Psoas muscle (tissue), 8 donors: ENCODE measurements at places on chromosomes 12 and 14. TPM values are rescaled to one million over a fixed set of nuclear protein-coding genes. Genes with fewer than 3 reads are reported as not detected.

DNA sequence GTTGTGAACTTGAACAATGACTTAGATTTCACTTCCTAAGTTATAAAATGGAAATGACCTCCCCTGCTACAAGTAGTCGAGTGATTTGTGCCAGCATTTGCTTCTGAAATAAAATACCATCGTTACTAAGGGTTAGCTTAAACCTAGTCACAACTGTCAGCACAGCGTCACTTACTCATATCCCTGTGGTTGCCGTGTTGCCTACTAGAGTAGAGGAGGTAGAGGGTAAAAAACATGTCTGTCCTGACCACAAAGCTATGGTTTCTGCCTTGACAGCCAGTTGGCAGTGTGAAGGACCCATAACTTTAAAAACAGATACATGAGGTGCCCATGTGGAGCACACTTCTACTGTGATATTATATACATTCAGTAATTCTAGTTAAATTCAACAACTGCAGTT is 234.2 kb upstream of the RGS6 start:
- no peak for DNase-seq

OVCH1 gene
- polyA plus RNA-seq = 0.04 TPM

NPFF gene
- polyA plus RNA-seq = not detected

TOMM20L gene
- polyA plus RNA-seq = not detected

- no peak for DNase-seq
Measured at GRCh38 chr14:65115615-65116014, 13.3 kb upstream of the MAX start.

- no peak for DNase-seq
Measured at GRCh38 chr12:2544230-2544629, 250.5 kb upstream of the FKBP4 start.

DNA sequence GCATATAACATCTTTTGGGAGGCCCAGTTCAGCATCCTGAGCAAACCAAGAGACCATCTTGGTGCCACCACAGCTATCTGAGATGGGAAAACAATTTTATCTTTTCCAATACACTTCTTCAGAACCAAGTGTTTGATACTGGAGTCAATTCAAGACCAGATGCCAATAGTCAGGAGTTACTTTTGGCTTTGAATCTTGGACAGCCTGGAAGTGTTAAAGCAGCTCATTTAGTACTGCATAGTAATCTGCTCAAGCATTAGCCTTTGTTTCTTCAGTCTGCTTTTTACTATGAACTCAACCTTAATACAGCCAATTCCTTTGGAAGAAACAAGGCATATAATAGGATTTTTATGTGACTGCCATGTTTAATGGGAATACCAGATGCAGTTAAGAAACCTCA is 81.9 kb upstream of the TSPAN8 start:
- no peak for DNase-seq

BRI3BP gene
- polyA plus RNA-seq = 2.8 TPM

DNA sequence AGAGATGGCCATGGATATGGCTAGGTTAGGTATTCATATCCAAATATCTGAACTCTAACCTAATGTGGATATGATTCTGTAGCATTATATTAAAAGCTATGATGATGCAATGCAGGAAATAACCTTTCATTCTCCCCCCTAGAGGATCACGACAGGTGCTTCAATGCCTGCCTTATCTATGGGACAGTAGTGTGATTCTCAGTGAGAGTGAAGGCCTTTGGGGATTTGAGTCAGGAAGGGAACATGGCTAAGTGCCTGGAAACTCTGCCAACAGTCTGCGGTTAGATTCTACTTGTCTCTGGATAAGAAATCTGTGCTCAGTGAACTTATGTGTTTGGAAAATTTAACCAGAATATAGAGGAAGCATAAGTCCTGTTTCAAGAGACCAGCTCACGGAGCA is 81.8 kb downstream of the SLC38A1 start:
- DNase-seq = no peak

FAM90A1 gene
- not detected for polyA plus RNA-seq

DNA sequence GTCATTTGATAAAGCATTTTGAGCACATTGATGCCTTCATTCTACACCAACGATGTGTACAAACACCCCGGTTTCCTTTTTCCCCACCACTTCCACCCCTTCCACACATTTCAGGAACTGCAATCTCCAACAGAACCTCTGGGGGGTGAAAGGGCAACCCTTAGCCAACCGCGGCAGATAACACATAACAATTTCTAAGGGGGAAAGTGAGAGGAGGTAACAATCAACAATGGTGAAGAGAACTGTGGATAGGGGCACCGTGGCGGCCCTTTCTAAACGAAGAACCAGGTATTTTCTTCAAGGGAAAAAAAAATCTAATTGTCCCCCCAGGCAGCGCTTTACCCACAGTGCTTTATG is 1.1 kb downstream of the KITLG start:
- DNase-seq = peak; percentile 43

DNA sequence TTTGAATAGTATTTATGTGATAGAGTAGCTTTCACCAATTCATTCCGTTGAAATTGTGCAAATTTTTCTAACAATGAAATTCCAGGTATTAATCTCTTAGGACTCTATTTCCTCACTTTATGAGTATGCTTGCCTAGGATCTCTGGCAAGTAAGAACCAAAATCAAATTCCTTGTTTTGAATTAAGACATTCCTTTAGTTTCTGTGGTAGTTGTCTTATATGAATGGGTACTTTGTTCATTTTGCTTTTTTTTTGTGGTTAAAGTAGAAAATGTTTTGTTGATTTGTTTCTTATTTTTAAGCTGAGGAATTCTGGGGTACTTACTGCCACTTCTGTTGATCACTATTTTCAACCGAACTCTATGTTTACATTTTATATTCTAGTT is 59.8 kb downstream of the KITLG start:
- DNase-seq = no peak

GRCh38 chr14:105388110-105388951 is 10.0 kb upstream of the TEX22 start:
- DNase-seq = no peak

GPR162 gene
- polyA plus RNA-seq = 0.60 TPM

DNA sequence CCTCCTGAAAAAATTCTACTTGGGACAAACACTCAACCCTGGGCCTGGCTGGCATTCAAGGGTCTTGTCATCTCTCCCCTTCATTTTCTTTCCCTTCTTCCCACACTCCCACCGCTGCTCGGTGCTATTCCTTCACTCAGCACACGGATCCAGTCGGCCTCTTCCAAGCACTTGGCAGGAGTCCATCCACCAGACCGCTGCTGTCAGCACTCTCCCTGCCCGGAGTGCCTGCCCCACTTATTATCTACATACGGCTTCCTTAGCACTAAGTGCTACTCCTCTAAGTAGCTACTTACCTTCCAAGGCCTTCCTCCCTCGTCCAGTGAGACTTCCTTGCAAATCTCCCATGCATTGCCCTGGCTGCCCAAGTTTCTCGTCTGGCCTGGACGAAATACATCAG is 29.8 kb downstream of the CALM1 start:
- DNase-seq = no peak

DNA sequence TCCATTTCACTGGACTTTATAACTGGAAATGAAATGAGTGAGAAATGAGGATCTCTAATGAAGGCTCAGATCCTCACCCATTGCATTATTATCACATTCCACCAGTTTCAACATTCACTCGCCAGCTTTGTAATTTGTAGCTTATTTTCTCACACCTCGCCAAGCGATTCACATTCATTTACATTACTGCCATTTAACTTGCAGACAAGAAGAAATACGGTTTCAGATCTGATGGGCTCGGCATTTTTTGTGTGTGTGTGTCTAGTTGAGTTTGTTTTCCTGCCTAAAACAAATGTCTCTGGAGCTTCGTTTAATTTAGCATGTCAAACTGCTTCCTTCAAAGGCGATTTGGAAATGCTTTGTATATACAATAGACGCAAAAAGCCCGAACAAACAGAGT is 132.2 kb downstream of the FLRT2 start:
- DNase-seq = no peak

CDKN3 gene
- polyA plus RNA-seq = 6.0 TPM

- no peak for DNase-seq
Measured at GRCh38 chr12:105233041-105233905, 2.7 kb downstream of the APPL2 start.

FGF23 gene
- not detected for polyA plus RNA-seq

- no peak for DNase-seq
Measured at GRCh38 chr14:75877292-75877691, 104.5 kb downstream of the TGFB3 start.

GRCh38 chr14:75236467-75236866 is 42.2 kb upstream of the FOS start:
- no peak for DNase-seq

TSPAN8 gene
- polyA plus RNA-seq = 63.1 TPM

- no peak for DNase-seq
Measured at GRCh38 chr12:106910202-106910601, 45.5 kb upstream of the TMEM263 start.

TEAD4 gene
- polyA plus RNA-seq = 71.2 TPM

GRCh38 chr12:47767216-47767724 is 5.8 kb upstream of the SLC48A1 start:
- peak; percentile 64 for DNase-seq

- DNase-seq = no peak
Measured at GRCh38 chr12:32305163-32305562, 94.2 kb upstream of the FGD4 start.

CLEC4C gene
- not detected for polyA plus RNA-seq

DNA sequence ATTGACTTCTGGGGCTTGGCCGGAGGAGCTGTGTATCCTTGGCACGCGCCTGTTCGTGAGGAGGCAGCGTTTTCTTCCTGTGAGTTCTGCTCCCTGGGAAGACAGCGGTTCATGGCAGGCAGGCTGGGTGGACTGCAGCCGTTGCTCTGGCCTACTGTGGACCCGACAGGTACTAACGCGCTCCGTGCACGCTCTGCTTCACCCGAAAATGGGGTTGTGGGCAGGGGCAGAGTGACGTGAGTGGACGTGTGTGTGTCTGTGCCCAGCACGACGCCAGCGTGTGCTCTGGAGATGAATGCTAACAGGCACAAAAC is 179.1 kb downstream of the KIF26A start:
- DNase-seq = no peak

GRCh38 chr12:69639400-69640016 is 28.8 kb upstream of the LRRC10 start:
- DNase-seq = peak; percentile 77
